ENCODE measurements at places on chromosomes 16 and 17.
A peak's percentile ranks its signal among the peaks of the same experiment; 100 is the strongest.

DNA sequence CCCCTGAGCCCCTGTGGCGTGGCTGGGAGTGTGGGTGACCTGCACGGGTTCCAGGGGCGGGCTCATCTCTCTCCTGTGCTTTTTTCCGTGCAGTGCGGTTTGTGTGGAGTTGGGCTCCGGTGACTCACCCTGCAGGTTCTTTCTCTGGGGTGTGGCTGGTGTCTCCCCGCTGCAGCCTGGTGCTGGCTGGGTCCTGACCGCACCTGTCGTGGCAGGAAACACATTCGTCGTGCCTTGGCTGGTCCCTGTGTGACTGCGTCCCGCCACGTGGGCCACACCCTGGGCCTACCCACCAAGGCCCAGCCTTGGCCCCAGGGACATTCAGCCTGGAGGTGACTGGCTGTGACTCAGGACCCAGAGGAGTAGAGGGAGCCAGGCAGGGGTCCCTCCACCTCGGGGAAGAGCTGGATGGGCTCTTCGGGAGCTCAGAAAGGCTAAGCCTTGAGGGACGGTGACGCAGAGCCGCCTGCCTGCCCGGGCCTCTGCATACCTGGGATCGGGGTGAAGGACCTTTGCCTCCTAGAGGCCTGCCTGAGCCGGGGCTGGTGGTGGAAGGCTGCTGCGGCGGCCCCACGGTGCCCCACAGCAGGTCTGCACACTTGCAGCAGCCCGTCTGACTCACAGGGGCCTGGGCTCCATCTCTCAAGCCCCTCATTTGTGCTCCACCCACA, 7.8 kb downstream of the TRAF7 start:
- DNase-seq: no peak

DNA sequence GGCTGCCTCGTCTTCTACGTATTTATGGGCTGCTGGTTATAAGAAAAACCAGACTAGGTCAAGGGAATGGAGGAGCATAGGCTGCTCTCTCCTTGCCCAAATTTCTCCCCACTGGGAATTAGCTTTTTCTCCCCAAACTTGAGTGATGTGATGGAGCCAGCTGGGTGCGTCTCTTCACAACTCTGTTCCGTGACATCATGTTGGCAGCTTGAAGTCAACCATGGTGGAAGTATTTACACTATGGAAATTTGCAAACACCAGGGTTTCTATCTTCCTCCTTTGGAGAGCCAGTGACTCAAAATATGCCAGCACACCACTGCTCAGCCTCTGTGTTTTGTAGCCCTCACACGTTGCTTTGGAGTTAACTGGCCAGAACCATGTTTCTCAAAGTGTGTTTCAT, 78.1 kb downstream of the OR1D5 start:
- DNase-seq: no peak

GRCh38 chr17:82531431-82531881, 11.9 kb downstream of the FOXK2 start:
- DNase-seq: no peak

DNA sequence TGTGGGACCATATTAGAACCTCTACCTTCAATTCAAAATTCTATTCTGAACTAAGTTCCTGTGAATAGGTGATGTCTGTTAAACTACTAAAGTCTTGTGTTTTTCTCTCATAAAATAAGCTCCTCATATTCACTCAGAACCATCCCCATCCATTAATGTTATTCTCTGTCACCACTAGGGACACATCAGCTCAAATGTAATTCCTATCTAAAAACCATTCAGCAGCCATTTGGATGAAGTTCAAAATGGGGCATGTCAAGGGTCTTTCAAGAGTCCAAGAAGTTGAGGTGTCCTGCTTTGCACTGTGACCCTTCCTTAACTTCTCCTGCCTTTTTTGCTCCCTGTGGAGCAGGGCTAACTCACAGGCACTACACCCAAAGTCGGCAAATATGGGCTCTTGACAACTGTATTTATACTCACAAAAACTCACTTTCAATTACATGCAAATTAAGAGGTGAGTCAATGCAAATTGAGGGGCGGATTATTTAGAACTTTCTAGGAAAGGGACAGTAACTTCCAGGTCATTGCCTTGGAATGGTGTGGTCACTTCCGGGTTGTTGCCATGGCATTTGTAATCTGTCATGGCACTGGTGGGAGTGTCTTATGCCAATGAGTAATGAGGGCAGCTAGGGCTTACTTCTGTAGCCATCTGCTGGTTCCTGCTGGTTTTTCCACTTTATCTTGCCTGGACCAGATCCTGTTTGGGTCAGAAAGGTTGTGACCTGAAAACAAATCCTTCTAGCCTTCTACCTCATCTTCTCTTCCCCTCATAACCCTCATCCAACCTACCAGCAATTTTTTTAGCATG, 128.2 kb upstream of the COX10 start:
- DNase-seq: no peak

- DNase-seq: peak; percentile 34
These were observed 6.2 kb downstream of the JPH3 start for GRCh38 chr16:87608400-87608985.
